ENCODE measurements at places on chromosomes 6 and 20.

DNA sequence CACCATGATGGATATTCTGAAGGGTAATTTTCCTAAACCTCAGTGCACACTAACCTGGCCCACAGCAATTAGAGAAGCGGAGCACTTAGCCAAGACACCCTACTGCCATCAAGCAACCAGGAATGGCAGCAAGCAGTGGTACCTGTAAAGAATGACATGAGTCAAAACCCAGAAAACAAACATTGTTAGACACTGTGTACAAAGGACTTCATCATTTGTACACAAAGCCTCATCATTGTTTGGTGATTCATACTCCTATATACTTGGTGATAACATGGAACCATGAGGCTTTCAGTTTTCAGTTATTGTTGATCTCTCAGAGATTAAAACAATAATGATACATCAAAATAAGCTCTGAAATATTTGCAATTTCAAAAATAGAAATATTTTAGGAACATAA, 74.6 kb downstream of the MLIP start:
- no peak for DNase-seq

DNA sequence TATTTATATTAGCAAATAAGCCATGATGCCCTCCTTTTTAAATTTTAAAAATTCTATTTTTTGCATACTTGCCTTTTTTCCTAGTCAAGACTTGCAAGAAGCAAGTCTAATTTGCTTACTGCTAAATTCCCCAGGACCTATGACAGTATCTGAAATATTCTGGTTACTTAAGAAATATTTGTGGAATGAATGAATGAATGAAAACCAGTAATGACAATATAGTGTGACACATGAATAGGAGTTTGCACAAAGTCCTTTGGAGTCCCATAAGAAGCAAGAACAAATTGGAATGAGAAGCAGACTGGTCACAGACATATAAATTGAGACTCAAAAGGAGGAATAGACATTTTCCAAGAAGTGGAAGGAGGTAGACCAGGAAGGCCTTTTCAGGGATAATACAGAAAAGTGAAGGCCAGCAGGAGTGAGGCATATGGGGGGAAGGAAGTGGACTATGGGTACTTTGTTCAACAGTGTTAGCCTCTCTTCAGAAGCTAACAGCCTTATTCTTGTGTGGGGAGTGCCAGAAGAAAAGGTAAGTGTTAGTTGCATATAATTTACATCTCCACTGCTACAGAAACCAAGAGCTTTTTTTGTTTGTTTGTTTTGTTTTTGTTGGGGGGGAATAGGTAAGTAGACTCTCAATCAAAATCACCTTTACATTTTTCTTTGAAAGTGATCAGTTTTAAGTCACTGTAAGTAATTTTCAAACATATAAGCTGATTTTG, 93.6 kb upstream of the FAM184A start:
- DNase-seq: no peak

DNA sequence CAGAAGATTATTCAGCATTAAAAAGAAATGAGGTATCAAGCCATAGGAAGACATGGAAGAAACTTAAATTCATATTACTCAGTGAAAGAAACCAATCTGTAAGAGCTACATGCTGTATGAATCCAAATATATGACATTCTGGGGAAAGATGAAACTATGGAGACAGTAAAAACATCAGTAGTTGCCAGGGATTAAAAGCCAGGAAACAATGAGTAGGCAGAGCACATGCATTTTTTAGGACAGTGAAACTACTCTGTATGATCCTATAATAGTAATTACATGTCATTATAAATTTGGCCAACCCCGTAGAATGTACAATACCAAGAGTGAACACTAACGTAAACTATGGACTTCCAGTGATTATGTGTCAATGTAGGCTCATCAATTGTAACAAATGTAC, 92.8 kb upstream of the RNF217 start:
- no peak for DNase-seq

- DNase-seq: no peak
Observed at GRCh38 chr6:118296129-118296901, 251.8 kb upstream of the PLN start.

GRCh38 chr6:2353412-2354137, 108.2 kb upstream of the GMDS start:
- DNase-seq: no peak

GRCh38 chr6:163313981-163314380, 100.5 kb upstream of the QKI start:
- DNase-seq: no peak

DNA sequence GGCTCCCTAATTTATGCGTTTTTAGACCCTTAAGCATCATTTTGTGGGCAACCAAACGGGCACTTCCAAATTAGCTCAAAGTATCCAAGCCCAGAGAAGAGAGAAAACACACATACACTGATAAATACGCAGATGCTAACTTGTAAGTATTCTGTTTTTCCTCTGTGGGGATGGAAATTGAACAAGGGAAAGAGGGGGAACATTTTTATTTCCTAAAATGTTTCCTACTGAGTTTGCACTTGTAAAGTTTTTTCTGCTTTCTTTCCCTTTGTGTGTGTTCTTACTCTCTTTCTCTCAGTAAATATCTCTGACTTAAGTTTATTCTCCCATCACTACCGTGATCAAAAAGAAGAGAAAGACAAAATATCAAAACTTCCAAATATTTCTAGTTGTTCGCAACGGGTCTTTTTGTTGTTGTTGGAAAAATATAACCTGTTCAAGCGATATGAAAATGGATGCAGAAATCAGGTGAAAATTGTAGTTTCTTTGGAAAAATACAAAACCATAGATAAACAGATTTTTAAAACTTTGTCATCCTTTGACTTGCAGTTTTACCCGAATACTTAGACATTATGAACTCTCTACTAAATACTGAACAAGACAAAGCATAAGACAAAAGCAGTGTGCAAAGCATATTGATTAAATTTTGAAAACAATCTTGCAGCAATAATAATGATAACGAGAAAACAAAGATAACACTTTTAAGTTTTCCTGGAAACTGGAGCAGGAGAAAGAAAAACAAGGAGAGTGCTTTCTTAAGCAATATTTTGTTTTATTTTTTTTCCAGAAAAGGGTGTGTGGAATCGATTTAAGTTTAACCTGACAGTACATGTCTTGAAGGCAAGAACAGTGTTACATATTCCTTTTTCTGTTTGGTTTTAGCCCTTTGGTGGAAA, 1.0 kb upstream of the NKX2-4 start:
- no peak for DNase-seq

- DNase-seq: no peak
Observed at GRCh38 chr20:54995553-54995952, 520.2 kb downstream of the DOK5 start.

DNA sequence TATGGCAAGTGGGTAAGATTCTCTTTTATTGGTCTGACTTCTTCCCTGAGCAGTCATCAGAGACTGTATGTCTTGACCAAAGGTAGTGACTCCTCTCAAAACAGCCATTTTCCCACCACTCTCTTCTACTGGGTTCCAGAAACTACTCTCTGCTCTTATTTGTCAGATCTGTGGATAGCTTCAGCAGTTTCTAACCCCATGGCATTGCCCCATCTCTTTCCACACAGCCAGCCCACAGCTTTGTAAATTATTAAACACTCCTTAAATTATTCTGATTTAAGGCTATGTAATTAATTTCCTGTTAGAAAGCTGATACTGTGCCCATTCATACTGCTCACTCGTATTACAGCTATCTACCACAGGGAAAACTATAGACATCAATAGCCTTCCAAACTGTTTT, 138.4 kb upstream of the CNR1 start:
- no peak for DNase-seq

- no peak for DNase-seq
Observed at GRCh38 chr6:99661870-99662269, 55.2 kb downstream of the PRDM13 start.

DNA sequence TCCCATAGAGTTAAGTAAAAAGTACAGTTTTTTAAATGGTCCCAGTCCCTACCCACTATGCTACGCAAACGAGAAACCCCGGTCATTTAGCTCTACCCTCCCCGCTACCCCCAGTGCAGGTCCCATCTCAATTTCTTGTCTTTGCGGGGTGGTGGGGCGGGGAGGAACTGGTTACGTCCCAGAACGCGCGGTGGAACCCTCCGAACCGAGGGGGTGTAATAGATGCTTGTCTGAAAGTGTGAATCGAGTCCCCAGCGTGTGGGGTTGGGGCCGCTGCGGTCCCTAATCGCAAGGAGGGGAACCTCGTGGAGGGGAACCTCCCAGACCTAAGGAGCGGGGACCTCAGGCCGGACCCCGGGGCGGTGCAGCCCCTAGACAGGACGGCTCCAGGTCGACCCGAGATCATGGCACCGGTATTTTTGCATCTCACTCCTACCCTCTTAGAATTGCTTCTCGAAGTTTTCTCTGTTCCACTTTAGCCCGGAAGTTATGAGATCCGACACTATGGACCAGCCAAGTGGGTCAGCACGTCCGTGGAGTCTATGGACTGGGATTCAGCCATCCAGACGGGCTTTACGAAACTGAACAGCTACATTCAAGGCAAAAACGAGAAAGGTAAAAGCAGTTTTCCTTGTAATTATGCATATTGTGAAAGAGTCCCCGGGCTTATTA, 779 bp downstream of the HEBP2 start:
- DNase-seq: no peak

DNA sequence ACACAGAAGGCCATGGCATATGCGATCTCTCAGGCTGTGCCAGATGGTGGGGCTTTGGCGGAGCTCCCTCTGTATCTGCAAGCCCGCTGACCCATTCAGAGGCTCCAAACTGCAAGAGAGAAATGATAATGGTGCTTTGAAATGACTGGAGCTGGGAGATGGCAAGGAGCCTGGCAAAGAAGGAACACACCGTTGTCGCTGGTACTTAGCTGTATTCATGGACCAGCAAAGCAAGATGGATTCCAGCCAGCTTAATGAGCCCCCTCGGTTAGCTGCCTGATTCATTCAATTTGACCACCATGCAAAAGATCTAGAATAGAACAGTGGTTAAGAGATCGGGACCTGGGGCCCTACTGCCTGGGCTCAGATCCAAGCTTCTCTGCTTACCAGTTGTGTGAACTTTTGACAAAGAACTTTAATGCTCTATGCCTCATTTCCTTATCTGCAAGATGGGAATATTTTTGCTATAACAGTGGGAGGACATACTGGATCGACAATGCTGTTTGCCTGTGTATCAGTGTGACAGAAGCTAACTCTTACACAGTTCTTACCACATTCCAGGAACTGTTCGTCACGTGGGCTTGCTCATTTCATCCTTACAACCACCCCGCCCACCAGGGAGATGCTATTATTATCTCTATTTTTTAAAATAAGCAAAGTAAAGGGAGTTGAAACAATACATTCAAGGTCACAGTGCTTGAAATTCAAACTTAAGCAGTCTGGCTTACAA, 317.8 kb upstream of the SULF2 start:
- no peak for DNase-seq

GRCh38 chr6:158795516-158795915, 23.7 kb downstream of the EZR start:
- no peak for DNase-seq

DNA sequence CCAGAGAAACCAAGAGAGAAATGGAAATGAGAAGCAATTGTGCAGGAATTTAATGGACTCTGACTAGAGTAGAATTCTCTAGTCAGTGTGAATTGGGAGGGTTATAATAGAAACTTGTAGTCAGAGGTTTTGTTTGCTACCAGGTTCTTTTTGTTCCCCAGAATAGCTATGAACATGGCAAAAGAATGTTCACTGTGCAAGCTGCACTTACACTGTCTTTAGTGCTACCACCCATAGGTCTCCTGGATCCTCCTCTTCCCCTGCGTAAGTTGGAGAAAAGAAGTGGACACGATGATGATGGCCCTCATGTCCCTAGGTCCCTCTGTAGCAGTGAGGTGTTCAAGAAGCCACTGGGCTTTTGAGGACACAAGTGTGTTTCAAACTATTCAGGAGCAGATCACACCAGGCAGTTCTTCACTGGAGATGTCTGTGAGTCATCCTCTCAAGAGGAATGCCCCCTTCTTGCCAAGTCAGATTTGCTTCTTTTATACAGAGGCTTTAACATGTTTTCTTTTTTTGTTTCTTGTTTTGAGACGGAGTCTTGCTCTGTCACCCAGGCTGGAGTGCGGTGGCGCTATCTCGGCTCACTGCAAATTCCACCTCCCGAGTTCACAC, 47.6 kb upstream of the SMIM8 start:
- DNase-seq: no peak

GRCh38 chr6:99579781-99580180, 11.3 kb upstream of the CCNC start:
- no peak for DNase-seq

GRCh38 chr20:41221614-41222218, 84.4 kb downstream of the PLCG1 start:
- no peak for DNase-seq

DNA sequence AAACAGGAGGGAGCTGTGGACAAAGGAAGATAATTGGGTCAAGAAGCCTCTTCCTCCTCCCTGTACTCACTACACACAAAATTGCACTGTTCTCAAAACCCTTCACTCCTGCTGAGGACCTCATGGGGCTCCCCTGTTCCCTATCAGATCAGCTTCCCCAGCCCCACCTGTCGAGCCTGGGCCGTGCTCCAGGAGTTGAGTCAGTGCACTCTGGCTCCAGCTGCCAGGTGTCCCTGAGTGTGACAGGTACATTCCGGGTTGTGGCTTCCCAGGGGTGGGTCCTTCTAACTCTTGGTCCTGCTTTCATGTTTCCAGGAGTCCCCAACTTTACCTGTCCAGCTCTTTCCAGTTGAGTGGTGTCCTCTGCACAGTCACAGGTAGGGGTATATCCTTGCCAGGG, 8.4 kb downstream of the RAB5IF start:
- DNase-seq: no peak

DNA sequence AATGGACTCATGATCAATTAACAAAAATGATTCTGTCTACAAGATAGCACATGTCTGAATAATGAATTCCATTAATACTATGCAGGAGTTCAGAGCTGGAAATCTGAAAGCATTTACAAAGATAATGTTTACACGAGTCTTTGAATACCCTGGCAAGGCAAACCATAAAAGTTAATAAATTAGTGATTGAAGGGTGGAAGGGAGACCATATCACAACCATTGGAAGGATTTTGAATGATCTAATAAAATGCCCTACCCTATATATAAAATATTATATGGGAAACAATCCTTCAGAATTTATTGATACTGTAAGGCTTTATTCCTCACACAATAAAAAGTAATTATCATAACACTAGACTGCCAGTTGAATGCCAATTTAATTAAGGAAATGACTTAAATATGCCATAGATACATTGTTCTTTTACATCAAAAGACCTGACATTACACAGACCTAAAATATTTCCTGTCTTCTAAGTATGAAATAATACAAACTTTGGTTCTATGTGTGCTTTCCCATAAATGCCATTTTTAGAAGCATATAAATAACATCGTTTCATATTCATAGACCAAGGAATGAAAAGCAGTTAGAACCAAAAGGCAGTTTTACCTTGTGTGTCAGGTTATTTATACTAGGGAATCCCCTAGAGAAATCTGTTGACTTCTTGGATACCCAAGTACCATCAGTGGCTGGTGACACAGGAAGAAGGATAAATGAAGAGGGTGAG, 249.2 kb upstream of the MARCKS start:
- DNase-seq: no peak

DNA sequence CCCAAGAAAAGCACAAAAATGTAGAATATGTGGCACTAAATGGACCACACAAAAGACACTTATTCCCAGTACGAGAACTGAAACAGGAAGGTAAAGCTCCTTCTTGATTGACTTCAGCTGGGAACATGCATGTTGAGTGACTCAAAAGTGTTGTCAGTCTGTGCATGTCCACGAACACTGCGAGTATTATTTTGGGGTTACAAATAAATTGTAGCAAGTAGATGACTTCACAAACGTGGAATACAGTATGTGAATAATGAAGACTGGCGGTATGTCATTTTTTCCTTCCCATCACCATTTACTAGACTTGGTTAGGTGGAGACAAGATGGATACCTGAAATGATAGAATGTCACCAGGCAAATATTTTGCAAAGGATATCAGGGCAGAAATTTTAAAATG, 45.4 kb downstream of the L3MBTL3 start:
- no peak for DNase-seq

All from stimulated activated CD4-positive, alpha-beta T cell treated with anti-CD3 and anti-CD28 coated beads, Interleukin-1b, Interleukin-23, amount 100 ng/mL, for 1 hour (primary cell).